ENCODE measurements at places on chromosomes 2 and 18. TPM values are rescaled to one million over a fixed set of nuclear protein-coding genes. Genes with fewer than 3 reads are reported as not detected.

Gene CIB4
- not detected for total RNA-seq

Gene PPP4R3B
- total RNA-seq = 38.7 TPM

Gene SIX3
- not detected for total RNA-seq

Gene CFC1
- not detected for total RNA-seq

All from placental pericyte (primary cell).